ENCODE measurements at places on chromosomes 3 and 15. TPM values are rescaled to one million over a fixed set of nuclear protein-coding genes. Genes with fewer than 3 reads are reported as not detected.

DNA sequence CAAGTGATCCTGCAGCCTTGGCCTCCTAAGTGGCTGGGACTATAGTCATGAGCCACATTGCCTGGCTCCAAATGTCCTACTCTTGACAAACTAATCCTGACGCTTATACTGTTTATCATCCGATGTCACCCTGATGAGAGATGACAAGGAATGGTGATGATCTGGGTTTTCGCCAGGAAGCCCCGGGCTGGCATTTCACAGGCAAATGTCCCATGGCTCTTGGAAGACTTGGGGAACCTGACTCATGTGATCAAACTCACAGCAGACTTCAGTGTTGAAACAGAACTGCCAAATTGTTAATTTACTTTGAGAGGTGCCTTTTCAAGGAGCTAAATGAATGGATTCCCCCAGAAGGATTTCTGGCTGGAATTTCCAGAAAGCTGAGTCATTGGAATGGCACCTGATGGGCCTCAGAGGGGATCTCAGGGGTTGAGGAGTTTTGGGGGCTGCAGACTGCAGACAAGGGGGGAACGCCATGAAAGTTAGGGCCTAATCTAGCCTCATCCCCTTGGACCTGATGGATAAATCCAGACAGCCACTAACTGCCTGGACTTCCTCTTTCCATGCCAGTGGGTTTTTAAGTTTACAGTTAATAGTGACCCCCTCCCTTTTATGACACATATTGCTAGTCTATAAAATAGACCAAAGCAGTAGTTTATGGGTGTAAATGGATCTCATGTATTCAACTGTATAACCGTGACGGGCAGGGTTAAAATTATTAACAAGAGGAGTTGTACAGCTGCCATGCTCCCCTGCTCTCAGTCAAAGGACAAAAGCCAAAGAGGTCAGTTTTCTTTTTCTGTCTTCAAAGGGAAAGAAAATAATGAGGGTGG lies 146.6 kb downstream of the CHSY1 start:
- DNase-seq, result no peak

GRCh38 chr3:137174514-137174913 lies 216.7 kb downstream of the IL20RB start:
- no peak for DNase-seq

GRCh38 chr15:44666210-44667038 lies 3.0 kb upstream of the SPG11 start:
- DNase-seq, result no peak

DNA sequence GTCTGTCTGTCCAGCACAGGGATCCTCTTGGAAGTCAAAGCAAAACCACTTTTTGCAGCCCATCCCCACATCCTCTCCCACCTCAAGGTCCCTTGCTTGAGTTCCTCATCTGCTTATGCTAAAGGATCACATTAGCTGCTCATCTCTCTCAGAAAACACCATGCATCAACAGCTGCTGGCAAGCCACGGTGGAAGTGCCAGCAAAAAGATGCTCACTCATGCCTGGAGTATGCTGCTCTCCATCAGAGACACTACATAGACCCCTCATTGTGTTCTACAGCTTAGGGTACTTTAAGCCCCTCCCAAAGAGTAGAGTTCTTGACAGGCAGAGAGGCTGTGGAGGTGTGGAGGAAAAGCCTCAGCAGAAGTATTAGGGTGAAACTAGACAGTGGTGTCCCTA lies 94.6 kb upstream of the COL8A1 start:
- DNase-seq, result no peak

CFAP20DC gene
- total RNA-seq, result 0.71 TPM

CCDC71 gene
- total RNA-seq, result 23.4 TPM
